AG09319 (cell line): ENCODE measurements at places on chromosomes 2 and 18.

GRCh38 chr18:13612196-13612997 is 114.0 kb downstream of the FAM210A start:
- no peak for DNase-seq

- no peak for DNase-seq
Measured at GRCh38 chr2:111119822-111120252, 877 bp upstream of the BCL2L11 start.

DNA sequence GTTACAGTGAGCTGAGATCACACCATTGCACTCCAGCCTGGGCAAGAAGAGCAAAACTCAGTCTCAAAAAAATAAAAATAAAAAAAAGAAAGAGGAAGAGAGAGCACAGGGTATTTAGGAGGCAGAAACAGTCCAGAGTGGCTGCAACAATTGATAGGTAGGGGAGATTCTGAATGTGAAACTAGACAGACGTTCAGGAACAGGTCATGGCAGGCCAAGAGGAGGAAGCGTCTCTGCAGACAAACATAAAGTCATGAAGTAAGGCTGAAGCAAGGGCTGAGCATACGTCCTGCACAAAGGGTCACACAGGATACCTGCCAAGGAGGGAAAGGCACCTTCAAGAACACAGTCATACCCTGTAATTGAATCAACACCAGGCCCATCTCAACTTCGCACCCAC is 64.1 kb upstream of the ZNF532 start:
- DNase-seq: no peak

GRCh38 chr2:44964752-44965236 is 23.3 kb downstream of the SIX3 start:
- DNase-seq: no peak

- DNase-seq: no peak
Measured at GRCh38 chr18:52567360-52567759, 227.4 kb downstream of the DCC start.

DNA sequence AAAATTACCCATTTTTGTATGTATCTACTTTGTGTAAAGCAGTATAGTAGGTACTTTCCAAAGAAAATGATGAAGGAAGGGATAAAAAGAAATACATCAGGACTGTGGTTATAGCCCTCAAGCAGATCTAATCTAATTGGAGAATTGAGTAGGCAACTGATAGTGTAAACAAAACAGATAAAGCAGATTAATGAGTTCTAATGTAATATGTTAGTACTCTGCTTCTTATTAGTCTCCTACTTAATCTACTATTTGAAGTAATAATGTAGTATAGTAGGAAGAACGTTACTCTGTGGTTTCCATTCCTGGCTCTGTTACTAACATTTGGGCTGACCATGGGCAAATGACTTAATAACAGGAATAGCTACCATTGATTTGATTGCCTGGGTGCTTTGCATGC is 250.7 kb downstream of the ARHGAP15 start:
- DNase-seq: no peak

GRCh38 chr18:21074336-21075323 is 37.0 kb downstream of the ROCK1 start:
- no peak for DNase-seq

DNA sequence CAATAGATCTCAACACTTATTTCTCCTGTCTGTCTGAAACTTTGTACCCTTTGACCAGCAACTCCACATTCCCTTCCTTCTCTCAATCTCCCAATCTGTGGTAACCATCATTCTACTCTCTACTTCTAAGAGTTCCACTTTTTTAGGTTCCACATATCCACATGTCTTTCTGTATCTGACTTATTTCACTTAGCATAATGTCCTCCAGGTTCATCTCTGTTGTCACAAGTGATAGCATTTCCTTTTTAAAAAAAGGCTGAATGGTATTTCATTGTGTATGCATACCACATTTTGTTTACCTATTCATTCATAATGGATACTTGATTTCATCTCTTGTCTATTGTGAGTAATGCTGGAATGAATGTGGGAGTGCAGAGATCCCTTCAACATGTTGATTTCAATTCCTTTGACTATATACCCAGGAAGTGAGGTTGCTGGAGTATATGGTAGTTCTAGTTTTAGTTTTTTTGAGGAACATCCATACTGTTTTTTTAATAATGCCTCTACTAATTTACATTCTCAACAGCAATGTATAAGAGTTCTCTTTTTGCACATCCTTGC is 18.8 kb upstream of the MMADHC start:
- DNase-seq: no peak
